NCI-H1694 (cell line): ENCODE measurements at places on chromosomes 2 and 18.

DNA sequence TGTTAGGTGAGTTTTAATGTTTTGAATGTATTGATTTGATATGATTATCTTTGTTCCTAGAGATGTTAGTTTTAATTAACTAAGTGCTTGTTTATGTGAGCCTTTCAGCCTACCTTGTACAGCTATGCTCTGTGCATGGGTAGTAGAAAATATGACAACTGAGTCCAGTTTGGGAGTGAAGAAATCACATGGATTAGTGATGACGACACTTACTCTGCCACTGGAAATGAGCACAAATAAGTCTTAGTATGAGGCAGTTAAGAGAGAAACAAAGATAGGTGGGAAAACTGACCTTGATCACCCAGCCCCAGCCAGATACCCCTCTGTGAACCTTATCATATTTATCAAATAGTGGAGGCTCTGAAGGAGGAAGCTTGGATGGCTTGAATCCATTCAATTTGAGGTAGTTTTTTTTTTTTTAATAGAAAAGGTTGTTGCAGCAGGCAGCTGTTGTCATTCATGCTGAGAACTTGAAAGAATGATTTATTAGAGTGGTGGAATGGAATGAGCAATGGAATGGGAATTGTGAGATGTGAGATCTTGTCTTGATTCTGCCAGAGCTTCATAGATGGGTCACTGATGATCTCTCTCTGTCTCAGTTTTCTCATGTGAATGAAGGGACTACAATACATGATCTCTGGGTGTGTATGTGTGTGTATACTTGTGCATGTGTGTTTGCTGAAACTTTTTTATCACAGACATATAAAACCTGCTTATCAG, 96.4 kb downstream of the MAP3K20 start:
- DNase-seq, result no peak

DNA sequence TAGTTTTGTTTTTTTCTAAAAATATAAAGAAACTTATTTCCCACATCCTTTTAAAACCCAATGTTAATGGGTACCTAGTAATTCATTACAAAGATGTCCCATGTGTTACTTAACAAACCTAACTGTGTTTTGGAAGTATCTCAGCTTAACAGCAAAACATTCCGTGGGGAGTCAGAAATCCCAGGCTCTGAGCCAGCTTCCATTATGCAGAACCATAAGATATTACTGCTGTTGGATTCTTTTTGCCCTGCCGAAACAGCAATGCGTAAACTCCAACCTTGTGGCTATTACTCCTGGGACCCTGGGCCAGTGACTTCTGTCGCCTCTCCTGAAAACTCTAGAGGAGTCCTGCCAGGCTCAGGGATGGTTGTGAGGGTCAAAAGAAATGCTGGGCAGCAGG, 174.1 kb downstream of the UXS1 start:
- peak; percentile 45 for DNase-seq

GRCh38 chr2:230246206-230246605, 20.7 kb downstream of the SP140 start:
- DNase-seq, result no peak

GRCh38 chr2:25332571-25332970, 9.2 kb downstream of the DNMT3A start:
- DNase-seq, result no peak

DNA sequence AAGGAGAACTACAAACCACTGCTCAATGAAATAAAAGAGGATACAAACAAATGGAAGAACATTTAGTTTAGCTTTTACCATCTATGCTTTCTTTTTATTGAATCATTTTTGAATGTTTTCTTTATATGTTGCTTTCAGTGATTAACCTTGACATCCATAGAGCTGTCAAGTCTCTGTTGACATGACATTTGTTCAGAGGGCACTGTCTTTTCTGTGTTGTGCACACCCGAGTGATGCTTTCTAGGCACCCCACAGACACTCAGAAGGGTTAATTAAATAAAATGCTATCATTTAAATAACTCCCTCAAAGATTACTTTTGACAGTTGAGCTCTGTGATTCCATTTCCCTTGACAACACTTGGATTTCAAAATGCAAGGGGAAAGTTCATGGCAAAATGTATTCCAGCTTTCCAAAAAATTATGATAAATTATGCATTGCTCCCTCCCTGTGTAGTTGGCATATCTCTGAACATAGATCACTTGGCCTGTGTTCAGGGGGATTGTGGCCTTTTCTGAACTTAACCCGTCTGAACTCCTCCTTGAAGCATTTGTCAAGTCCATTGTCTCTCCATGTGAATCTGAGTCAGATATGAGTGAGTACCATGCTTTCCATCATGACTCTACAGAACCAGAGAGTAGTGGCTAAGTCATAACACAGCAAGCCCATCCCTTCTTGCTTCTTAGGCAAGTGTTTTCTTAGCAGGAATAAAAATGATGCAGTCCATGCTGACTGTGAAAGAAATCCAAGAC, 372.6 kb downstream of the RPRM start:
- DNase-seq, result no peak

GRCh38 chr2:209091056-209091455, 332.8 kb upstream of the MAP2 start:
- DNase-seq, result no peak

GRCh38 chr2:28810384-28811285, at the start of gene SPDYA:
Gene SPDYA, plus strand, starts transcription at chr2:28810834. Its CDS starts 5,181 bp downstream, at chr2:28816015.
- no peak for DNase-seq

GRCh38 chr2:187976259-187976985, 315.3 kb upstream of the GULP1 start:
- no peak for DNase-seq

GRCh38 chr2:59171019-59171418, 929.9 kb upstream of the FANCL start:
- no peak for DNase-seq

- DNase-seq, result no peak
These were observed 40.6 kb downstream of the SDC1 start for GRCh38 chr2:20184067-20184938.

- no peak for DNase-seq
These were observed 194.5 kb upstream of the STK17B start for GRCh38 chr2:196365923-196366322.

- no peak for DNase-seq
These were observed 1.4 kb upstream of the KHK start for GRCh38 chr2:27085062-27085672.
